ENCODE measurements at places on chromosomes 11 and 22.

DNA sequence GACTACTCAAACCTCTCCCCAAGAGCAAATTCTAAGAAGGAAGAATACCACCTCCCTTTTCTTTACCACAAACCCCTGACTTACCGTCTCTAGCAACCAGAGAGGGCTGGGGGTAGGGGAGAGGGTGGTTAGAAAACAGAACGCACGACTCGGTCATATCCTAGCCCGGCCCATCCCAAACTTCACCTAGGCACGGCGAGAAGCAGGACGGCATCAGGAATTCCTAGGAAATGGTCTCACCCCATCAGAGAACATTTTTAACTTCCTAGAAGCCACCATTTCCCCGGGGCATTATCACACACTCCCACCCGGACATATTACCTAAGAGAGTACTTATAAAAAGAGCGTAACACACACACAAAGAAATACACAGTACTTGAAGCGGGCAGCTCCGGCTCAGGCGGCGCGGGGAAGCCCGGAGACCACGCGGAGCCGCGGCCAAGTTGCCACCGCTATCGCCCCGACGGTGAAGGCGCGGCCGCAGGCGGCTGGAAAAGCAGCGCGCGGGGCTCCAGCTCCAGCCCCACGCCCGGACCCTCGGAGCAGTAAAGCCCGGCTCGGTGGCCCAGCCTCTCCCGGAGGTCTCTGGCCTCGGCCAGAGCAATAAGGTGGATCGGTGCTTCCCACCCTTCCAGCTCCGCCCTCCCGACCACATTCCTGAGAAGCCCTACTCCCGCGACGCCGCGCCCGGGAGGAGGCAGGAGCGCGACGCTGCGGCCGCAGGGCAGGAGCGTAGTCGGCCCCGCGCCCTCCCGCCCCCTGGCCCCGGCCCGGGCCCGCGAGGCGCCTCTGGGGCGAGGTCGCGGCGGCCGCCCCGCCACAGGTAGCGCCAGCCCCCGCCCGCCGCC lies 878 bp downstream of the RRAS2 start:
- DNase-seq: peak; percentile 64

DNA sequence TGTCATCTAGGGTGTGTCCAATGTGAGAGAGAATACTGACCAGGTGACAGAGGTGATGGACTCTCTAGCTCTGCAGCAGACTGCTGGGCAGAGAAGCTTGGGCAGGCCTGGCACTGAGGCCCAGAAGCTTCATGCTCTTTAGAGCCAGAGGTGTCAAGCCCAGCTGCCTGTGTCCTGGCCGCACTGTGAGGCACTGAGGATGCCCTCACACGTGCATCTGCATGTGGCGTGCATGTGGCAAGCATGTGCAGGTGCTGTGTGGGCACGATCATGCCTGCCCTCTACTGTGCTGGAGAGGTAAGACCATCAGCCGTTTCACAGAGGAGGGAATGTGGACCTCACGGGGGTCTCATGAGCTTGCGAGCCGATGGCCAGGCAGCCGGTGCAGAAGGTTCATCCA lies 15.8 kb upstream of the TXNRD2 start:
- DNase-seq: no peak

DNA sequence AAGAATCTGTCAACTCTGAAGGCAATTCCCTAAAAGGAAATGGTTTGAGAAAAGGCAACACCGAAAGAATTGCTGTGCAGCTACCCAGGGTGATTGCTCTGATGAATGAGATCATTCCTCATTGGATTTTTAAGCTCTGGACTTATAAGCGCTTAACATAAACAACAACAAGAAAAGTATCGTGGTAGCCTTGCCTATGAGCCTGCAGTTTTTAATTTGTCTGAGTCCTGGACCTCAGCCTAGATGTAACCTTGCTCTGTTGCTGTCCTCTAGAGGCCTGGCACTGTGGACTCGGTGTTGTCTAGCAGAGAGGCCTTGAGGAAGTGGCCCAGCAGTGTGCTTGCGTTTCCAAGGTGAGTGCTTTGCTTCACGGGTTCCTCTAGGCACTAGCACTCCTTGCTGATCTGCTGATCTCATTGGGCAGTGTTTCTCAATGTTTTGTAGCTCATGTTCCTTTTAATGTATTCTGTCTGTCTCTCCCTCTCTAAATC lies 20.4 kb downstream of the CCDC81 start:
- DNase-seq: no peak

DNA sequence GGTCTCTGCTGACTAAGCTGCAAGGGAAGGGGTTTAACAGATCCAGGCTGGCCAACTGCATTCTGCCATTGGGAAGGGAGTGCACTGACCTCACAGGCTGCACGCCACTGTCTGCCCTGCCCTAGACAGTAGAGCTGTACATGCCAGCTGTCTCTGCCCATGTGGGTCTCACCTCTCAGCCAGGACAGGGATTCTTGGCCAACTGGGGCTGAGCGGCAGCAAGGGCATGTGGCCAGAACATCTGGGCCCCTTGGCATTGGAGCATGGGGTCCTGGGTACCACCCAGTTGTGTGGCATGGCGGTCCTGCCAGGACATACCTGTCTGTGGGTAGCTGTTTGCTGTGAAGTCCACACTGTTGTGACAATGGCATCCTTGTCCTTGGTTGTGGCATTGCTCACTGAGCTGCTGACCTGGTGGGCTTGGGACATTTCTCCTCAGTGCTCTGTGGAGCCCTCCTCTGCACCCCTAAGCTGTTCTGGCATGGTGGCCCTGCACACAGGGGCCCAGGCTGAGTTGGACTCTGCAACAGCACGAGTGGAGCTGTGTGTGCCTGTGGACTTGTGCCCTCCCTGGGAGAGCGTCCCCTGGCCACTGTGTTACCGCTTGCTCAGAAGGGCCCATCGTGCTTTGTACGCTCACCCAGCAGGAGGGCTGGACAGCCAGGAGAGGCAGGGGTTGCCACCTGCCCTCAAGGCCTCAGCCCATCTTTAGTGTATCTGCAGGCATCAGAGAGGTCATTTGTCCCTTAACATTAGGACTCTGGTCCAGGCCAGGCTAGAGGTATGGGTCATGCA lies 46.7 kb downstream of the MED15 start:
- no peak for DNase-seq

DNA sequence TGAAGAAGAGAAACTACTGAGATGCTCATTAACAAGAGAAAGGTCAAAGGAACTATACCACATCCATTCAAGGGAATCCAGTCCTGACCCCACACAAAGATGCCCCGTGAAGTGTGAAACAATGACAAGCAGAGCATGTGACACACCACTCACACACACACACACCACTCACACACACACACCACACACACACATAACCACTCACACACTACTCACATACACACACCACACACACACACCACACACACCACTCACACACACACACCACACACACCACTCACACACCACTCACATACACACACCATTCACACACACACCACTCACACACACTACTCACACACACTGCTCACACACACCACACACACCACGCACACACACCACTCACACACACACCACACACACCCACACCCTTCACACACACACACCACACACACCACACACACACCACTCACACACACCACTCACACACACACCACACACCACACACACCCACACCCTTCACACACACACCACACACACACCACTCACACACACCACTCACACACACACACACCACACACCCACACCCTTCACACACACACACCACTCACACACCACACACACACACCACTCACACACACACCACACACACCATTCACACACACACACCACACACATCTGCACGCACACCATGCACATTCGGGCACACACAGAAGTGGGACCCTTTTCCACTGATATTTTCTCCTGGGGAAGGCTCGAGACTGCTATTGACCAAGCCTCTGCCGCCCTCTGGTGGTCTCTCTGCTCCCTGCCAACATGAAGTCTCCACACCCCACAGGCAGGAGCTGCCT lies 32.0 kb upstream of the COMT start:
- peak; percentile 11 for DNase-seq

GRCh38 chr22:31084811-31085492 lies 3.8 kb downstream of the SMTN start:
- peak; percentile 59 for DNase-seq

DNA sequence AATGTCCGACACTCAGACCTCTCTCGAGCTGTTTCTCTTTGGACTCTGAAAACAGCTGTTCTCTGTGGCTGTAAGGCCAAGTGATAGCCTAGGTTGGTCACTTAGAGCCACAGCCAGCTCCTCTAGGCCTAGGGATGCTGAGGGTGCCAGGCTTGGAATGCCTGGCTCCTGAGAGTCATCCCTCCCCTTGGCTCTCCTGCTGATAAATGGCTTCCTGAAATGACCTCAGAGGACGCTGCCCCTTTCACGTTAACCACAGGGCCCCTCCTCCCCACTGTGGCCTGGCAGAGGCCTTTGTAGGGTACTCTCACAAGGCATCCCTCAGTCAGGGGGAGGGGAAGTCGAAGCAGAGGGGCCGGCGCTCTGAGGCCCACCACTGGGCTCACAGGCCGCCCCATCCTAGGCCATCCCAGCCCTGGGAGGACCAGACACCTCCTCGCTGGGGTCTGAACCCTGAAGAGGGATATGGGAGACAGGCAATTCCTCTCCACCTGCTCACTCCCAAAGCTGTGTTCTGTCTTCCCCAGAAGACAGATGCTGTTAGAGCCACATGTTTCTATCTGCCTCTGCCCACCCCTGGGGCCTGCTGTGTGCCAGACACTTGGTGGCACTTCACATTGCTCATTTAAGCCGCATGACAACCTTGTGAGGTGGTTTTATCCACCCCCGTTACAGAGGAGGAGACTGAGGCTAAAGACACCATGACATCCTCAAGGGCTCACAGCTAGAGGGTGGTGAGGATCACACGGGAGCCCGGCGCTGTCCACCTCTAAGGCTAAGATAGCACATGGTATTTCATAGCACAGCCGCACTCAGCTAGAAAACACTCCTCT lies 50.9 kb downstream of the ARFGAP3 start:
- no peak for DNase-seq

- no peak for DNase-seq
Observed at GRCh38 chr11:113444502-113445123, 30.6 kb downstream of the DRD2 start.

- no peak for DNase-seq
Observed at GRCh38 chr22:29827091-29827490, 11.0 kb downstream of the ASCC2 start.

DNA sequence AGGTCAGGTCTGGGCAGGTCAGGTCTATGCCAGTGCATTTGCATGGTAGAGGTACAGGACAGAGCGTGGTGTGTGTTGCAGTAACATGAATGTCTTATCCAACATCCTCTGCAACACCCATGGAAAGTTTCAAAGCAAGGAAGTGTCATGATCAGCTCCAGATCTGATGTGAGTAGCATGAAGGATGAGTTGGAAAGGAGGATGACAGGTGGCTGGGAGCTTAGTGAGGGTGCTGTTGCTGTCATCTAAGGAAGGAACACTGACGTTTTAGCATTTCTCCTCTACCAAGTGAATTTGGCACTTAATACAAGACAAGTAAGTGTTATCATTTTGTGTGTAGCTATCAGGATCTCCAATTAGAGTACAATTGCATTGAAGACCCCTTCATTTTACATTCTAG lies 65.1 kb downstream of the GRK3 start:
- DNase-seq: no peak

GRCh38 chr11:112219476-112220232 lies 6.6 kb upstream of the PTS start:
- peak; percentile 88 for DNase-seq

DNA sequence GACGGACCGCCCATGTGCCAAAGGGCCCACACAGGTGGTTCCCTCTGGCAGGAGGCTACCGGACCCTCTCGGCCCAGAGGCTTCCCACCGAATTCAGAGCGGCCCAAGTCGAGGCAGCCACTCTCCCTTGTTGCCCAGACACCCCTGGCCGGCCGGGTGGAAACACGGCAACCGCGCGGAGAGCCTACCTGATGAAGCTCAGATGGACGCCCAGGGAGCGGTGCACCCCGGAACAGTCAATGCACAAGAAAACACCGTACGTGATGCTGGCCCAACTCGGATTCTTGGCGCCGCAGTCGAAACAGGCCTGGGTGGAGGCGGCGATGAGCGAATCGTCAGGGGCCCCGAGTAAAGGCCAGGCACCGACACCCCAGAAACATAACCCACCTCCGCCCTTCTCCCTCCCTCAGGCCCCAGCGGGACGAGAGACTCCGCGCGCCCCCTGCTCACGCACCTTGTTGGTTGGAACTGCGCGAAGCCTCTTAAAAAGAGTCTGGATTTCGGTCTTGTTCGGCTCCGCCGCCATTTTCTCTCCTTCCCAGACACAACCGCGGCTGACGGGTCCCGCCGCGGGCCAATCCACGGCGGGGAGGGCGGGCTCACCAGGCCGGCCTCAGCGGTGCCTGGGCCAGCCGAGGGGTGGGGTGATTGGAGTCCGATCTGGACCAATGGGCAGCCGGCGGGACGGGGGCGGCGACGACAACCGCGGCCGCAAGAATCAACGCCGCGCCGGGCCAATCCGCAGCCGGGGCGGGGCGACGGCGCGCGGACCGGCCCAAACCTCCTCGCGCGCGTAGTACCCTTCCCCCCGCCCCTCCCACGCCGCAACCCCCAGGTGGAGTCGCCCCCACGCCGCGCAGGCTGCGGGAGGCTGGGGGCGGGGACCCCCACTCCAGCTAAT lies at the start of gene ARFGAP2:
TSS of gene ARFGAP2 (minus strand) at position 552 of the 901 bp plus-strand sequence. CDS start at position 526, 26 bp downstream.
- DNase-seq: peak; percentile 92

GRCh38 chr11:4962816-4963215 lies 7.3 kb upstream of the OR51A2 start:
- DNase-seq: no peak

DNA sequence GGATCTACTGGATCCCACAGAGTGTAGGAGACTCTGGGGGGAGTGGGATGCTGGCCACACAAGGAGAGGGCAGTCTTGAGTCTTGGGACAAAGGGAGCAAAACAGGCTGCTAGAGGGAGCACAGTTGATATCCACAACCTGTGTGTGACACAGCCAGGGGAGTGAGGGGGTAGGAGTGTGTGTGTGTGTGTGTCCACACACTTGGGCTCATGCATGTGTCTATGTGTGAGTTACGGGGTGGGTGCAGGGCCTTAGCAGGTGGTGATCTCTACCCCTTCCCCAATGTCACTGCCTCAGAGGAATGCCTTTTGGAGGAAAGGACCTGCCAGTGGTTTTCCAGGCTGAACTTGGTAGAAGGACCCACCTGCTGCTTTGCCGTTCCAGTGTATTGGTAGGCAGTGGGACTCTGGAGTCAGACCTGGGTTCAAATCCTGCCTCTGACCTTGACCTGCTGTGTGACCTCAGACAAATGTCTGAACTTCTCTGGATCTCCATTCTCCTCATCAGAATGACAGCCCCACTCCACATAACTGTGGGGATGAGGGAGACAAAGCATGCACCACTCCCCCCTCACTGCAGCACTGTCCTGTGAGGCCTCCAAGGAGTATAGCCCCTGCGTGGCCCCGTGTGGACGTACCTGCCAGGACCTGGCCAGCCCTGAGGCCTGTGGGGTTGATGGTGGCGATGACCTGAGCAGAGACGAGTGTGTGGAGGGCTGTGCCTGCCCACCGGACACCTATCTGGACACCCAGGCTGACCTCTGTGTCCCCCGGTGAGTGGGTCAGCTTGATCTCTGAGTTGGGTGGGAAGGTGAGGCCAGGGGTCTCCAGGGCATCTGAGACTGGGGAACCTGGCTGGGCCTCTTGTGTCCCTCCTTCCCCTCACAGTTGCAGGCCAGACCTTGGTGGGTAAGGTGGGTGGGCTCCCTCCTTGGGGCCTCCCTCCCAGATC lies 27.4 kb downstream of the OTOG start:
- no peak for DNase-seq
